ENCODE measurements at places on chromosomes 16 and 17.

GRCh38 chr16:23016368-23016767 lies 132.9 kb downstream of the USP31 start:
- no peak for DNase-seq
- H3K4me1 ChIP-seq, result no peaks in the 10 kb centered on the region
- no peaks in the 10 kb centered on the region for H3K36me3 ChIP-seq
- no peak overlapping the region for H3K4me3 ChIP-seq
- H3K27me3 ChIP-seq, result no peaks in the 10 kb centered on the region

GRCh38 chr16:3643095-3643730 lies 11.3 kb upstream of the DNASE1 start:
- H3K27ac ChIP-seq, result no peak overlapping the region
- H3K4me3 ChIP-seq, result no peak overlapping the region
- DNase-seq, result no peak
- H3K27me3 ChIP-seq, result no peaks in the 10 kb centered on the region

GRCh38 chr17:80718428-80718827 lies 173.8 kb downstream of the RPTOR start:
- H3K4me3 ChIP-seq, result no peak overlapping the region
- no peaks in the 10 kb centered on the region for H3K4me1 ChIP-seq
- H3K27ac ChIP-seq, result no peak overlapping the region
- no peaks in the 10 kb centered on the region for H3K27me3 ChIP-seq

GRCh38 chr17:57574040-57574513 lies 171.0 kb downstream of the CCDC182 start:
- H3K4me3 ChIP-seq, result no peak overlapping the region
- no peaks in the 10 kb centered on the region for H3K36me3 ChIP-seq
- DNase-seq, result no peak
- no peaks in the 10 kb centered on the region for H3K27me3 ChIP-seq
- no peaks in the 10 kb centered on the region for H3K4me1 ChIP-seq

GRCh38 chr17:51371732-51372151 lies 111.4 kb downstream of the UTP18 start:
- no peaks in the 10 kb centered on the region for H3K36me3 ChIP-seq
- H3K27me3 ChIP-seq, result no peaks in the 10 kb centered on the region
- no peak overlapping the region for H3K4me3 ChIP-seq
- H3K4me1 ChIP-seq, result peaks cover 4% of the 10 kb centered on the region

GRCh38 chr16:51553314-51553713 lies 402.2 kb upstream of the SALL1 start:
- H3K4me3 ChIP-seq, result no peak overlapping the region
- no peak for DNase-seq
- no peaks in the 10 kb centered on the region for H3K27me3 ChIP-seq
- H3K4me1 ChIP-seq, result no peaks in the 10 kb centered on the region
- H3K27ac ChIP-seq, result no peak overlapping the region
- H3K36me3 ChIP-seq, result no peaks in the 10 kb centered on the region

- H3K4me3 ChIP-seq, result no peak overlapping the region
- no peaks in the 10 kb centered on the region for H3K4me1 ChIP-seq
Measured at GRCh38 chr16:3748307-3748706, 31.0 kb upstream of the TRAP1 start.

- no peaks in the 10 kb centered on the region for H3K36me3 ChIP-seq
- no peak for DNase-seq
- no peaks in the 10 kb centered on the region for H3K27me3 ChIP-seq
- H3K4me1 ChIP-seq, result no peaks in the 10 kb centered on the region
- H3K27ac ChIP-seq, result no peak overlapping the region
Measured at GRCh38 chr16:53541326-53541725, 38.3 kb upstream of the AKTIP start.

DNA sequence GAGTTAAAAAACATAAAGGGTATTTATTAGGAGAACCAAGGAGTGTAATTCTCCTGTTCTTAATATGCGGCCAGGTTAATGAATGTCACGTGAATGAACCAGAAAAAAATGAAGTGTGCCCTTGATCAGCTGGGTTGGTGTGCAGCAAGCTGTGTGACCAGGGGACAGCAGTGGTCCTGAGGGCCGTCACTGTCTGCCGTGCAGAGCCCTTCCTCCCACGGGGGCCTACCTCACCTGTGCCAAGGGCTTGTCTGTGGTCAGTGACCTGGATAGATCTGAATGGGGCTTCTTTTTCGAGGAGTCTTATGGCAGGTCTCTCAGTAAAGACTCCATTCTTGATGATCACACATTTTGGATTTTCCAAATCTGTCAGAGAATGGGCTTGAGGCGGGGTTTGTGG lies 17.7 kb upstream of the STH start:
- no peaks in the 10 kb centered on the region for H3K36me3 ChIP-seq
- H3K4me1 ChIP-seq, result 0 out of 2 replicates have a peak, but pooled peaks cover 2% of the 10 kb centered on the region
- no peak overlapping the region for H3K27ac ChIP-seq
- no peak for DNase-seq
- H3K4me3 ChIP-seq, result no peak overlapping the region

- H3K4me3 ChIP-seq, result no peak overlapping the region
- no peaks in the 10 kb centered on the region for H3K27me3 ChIP-seq
- no peaks in the 10 kb centered on the region for H3K4me1 ChIP-seq
- no peaks in the 10 kb centered on the region for H3K36me3 ChIP-seq
Measured at GRCh38 chr16:88116121-88116520, 164.9 kb downstream of the BANP start.

- 0 out of 2 replicates have a peak, but pooled peaks cover 2% of the 10 kb centered on the region for H3K4me1 ChIP-seq
- H3K27ac ChIP-seq, result no peak overlapping the region
- H3K27me3 ChIP-seq, result no peaks in the 10 kb centered on the region
- H3K4me3 ChIP-seq, result no peak overlapping the region
- no peak for DNase-seq
- H3K36me3 ChIP-seq, result peaks cover 4% of the 10 kb centered on the region
Measured at GRCh38 chr16:66752379-66752778, 970 bp upstream of the DYNC1LI2 start.

GRCh38 chr16:71591917-71592316 lies 15.0 kb upstream of the TAT start:
- no peaks in the 10 kb centered on the region for H3K27me3 ChIP-seq
- no peaks in the 10 kb centered on the region for H3K4me1 ChIP-seq
- no peaks in the 10 kb centered on the region for H3K36me3 ChIP-seq
- no peak overlapping the region for H3K4me3 ChIP-seq
- no peak for DNase-seq
- no peak overlapping the region for H3K27ac ChIP-seq

DNA sequence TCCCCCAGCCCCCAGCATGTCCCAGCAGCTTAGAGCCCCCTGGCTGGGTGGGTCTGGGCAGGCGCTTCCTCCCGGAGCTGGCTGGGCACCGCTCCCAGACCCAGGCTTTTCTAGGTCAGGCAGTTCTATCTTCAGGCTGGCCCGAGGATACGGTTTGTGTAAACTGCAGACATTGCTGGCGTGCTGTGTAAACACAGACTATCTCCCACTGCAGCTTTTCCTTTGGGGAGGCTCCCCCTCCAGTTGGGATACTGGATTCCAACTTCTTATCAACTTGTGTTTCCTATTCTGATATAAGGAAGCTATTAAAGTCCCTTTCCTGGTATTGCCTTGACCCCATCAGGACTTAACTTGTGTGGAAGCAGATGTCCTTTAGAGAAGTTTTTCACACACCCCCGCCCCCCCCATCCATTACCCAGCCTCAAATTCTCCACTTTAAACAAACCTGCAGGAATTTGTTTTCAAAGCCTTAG lies 18.3 kb upstream of the GNA13 start:
- H3K36me3 ChIP-seq, result no peaks in the 10 kb centered on the region
- no peaks in the 10 kb centered on the region for H3K27me3 ChIP-seq
- peaks cover 2% of the 10 kb centered on the region for H3K4me1 ChIP-seq
- no peak overlapping the region for H3K4me3 ChIP-seq
- no peak overlapping the region for H3K27ac ChIP-seq

DNA sequence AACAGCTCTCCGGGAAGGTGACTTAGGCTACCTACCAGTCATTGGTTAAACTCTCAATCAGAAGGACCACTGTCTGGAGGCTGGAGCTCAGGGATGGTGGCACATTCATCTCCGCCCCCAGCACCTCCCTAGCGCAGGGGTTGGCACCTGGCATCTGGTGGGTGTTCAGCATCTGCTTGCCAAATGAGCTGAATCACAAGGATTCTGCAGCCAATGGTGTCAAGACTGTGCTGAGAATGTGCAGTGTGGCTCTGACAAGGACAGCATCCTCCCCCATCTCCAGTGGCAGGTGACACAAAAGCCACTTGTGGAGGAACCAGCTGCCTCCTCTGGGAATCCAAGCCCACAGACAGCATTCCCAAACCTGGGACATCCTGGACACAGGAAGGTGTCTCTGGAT lies 35.2 kb downstream of the PLXDC1 start:
- no peaks in the 10 kb centered on the region for H3K36me3 ChIP-seq
- DNase-seq, result no peak
- H3K27me3 ChIP-seq, result no peaks in the 10 kb centered on the region
- H3K4me1 ChIP-seq, result no peaks in the 10 kb centered on the region

DNA sequence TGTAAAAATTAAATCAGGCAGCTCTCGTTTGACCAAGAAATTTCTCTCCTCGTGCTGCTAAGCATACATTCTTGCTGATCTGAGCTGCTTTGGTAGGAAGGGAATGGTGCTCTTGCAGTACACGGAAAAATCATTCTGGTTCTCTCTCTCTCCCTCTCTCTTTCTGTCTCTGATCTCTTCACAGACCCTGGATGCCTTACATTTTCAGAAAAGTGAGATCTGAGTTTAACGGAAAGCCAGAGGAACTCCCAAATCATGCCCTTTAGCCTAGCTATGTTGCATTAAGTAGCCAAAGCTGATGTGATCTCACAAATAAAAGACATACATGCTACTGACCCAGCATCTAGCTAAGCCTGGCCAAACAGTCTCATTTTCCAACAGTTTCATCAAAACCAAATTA lies 4.0 kb downstream of the CA10 start:
- H3K27me3 ChIP-seq, result peaks cover 22% of the 10 kb centered on the region
- no peak overlapping the region for H3K27ac ChIP-seq
- no peak overlapping the region for H3K4me3 ChIP-seq
- no peaks in the 10 kb centered on the region for H3K4me1 ChIP-seq
- H3K36me3 ChIP-seq, result no peaks in the 10 kb centered on the region
- DNase-seq, result no peak

GRCh38 chr17:81010935-81011334 lies 19.3 kb downstream of the CHMP6 start:
- no peaks in the 10 kb centered on the region for H3K4me1 ChIP-seq
- H3K27ac ChIP-seq, result no peak overlapping the region
- H3K36me3 ChIP-seq, result no peaks in the 10 kb centered on the region
- no peak for DNase-seq
- peaks cover 2% of the 10 kb centered on the region for H3K27me3 ChIP-seq
- H3K4me3 ChIP-seq, result no peak overlapping the region

DNA sequence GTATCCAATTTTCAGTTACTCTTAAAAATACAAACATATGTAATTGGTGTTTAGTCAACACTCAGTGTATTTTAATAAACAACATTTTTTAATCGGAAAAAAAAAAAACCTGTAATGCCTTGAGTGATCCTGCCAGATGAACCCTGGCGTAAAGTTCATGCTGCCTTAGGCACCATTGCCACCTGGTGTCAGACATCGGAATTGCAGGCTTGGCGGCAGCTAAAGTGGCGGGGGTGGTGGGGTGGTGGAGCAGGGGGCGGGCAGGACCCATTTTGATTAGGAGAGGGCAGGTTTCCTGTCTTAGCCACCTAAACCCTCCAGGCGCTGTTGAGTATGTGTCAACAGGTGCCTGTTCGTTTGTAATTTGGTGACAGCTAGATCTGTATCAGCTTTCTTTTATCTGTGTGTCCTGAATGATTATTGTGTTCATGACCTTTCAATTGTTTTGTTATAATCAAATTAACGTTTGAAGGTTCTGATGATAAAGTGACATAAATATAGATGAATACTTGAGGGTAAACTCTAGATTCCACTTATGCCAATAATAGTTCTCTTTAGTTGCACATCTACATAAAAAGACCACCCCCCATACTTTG lies 588.7 kb downstream of the CDH13 start:
- no peak overlapping the region for H3K27ac ChIP-seq
- peak; percentile 73 for DNase-seq
- H3K4me1 ChIP-seq, result peaks cover 4% of the 10 kb centered on the region

DNA sequence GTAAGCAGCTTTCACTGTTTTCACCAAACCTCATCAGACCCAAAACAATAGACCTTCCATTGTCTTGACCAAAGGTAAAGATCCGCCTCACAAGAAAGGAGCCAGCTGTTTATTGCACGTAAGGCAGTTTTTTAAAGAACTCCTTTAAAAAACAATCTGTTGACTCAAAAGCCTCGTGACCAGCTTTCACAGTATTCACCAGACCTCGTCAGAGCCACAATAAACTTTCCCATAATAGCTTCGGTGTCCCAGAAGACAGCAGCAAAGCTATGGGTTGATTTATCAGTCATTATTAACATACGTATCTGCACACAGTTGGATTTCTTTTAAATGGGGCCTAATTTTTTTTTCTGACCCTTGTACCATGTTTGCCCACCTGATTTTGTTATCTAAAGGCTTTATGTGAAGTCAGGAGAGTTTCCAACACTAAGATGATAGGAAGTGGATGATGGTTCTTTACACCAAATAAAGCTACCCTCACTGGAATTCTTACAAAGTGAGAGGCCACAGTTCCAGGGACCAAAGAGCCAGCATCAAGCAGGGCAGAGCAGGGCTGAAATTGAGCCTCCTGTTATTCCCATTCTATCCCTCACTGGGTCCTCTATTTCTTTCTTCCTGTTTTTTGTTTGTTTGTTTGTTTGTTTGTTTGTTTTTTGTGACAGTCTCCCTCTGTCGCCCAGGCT lies 17.6 kb upstream of the HELZ start:
- no peak overlapping the region for H3K4me3 ChIP-seq
- no peaks in the 10 kb centered on the region for H3K36me3 ChIP-seq

GRCh38 chr16:49189286-49189685 lies 92.4 kb downstream of the CBLN1 start:
- H3K27me3 ChIP-seq, result no peaks in the 10 kb centered on the region
- no peak for DNase-seq
- H3K4me3 ChIP-seq, result no peak overlapping the region
- H3K27ac ChIP-seq, result no peak overlapping the region
- no peaks in the 10 kb centered on the region for H3K4me1 ChIP-seq

GRCh38 chr16:14001521-14001920 lies 69.6 kb upstream of the MRTFB start:
- H3K4me3 ChIP-seq, result no peak overlapping the region
- H3K27me3 ChIP-seq, result no peaks in the 10 kb centered on the region
- H3K27ac ChIP-seq, result no peak overlapping the region
- no peak for DNase-seq
- no peaks in the 10 kb centered on the region for H3K4me1 ChIP-seq
- H3K36me3 ChIP-seq, result no peaks in the 10 kb centered on the region

DNA sequence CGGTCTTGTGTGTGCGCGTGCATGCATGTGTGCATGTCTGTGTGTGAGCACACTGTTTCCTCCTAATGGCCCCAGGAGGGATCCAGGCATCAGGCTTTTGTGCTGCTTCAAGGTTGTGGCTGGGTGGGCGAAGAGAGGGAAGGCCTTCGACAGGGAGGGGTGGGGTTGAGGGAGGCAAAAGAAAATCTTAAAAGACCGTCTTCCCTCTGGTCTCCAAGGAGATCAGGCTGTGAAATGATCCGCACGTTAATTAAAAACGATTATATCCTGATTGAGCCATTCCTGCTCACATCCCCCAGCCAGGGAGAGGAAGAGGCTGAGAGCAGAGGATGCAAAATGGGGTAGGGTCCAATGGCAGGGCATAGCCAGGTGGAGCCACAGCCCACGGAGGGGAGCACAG lies 46.9 kb downstream of the RAI1 start:
- no peak overlapping the region for H3K27ac ChIP-seq
- peaks cover 8% of the 10 kb centered on the region for H3K4me1 ChIP-seq
- no peaks in the 10 kb centered on the region for H3K36me3 ChIP-seq

GRCh38 chr16:85651629-85652430 lies 36.9 kb downstream of the GINS2 start:
- H3K27ac ChIP-seq, result no peak overlapping the region
- peaks cover 3% of the 10 kb centered on the region for H3K4me1 ChIP-seq
- DNase-seq, result no peak

- no peak overlapping the region for H3K27ac ChIP-seq
- no peaks in the 10 kb centered on the region for H3K4me1 ChIP-seq
- no peaks in the 10 kb centered on the region for H3K36me3 ChIP-seq
- DNase-seq, result no peak
- H3K27me3 ChIP-seq, result no peaks in the 10 kb centered on the region
Measured at GRCh38 chr17:1413281-1413791, 13.3 kb upstream of the YWHAE start.
